Mesangial cell (primary cell): ENCODE measurements at places on chromosomes 5 and 9. TPM values are rescaled to one million over a fixed set of nuclear protein-coding genes. Genes with fewer than 3 reads are reported as not detected.

Gene PROB1
- 3.1 and 3.4 TPM in 2 replicates for total RNA-seq

Gene CXXC5
- total RNA-seq = 88.3 and 202 TPM in 2 replicates

Gene OCLN
- 6.0 and 16.5 TPM in 2 replicates for total RNA-seq

Gene PCDHGA4
- 0.33 and 2.2 TPM in 2 replicates for total RNA-seq

Gene ECSCR
- 0.65 TPM in 1 of 2 replicates, not detected in the other for total RNA-seq

Gene CDC42SE2
- total RNA-seq = 15.5 and 16.6 TPM in 2 replicates
